ENCODE measurements at places on chromosomes 3 and 15. TPM values are rescaled to one million over a fixed set of nuclear protein-coding genes. Genes with fewer than 3 reads are reported as not detected.

DNA sequence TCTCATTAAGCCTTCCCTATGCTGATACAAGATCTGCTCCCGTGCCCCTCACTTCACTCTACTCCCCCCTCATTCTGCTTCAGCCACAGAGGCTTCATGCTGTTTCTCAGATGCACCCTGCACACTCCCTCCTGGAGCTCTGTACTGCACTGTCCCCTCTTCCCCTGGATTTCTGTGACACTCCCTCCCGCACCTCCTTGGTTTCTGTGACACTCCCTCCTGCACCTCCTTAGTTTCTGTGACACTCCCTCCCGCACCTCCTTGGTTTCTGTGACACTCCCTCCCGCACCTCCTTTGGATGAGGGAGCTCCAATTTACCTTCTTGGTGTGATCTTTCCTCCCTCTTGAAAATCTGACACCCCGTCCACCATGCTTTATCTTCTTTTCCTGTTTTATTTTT is 28.2 kb downstream of the BDH1 start:
- no peak for DNase-seq

GOLGA6D gene
- not detected for polyA plus RNA-seq

DNA sequence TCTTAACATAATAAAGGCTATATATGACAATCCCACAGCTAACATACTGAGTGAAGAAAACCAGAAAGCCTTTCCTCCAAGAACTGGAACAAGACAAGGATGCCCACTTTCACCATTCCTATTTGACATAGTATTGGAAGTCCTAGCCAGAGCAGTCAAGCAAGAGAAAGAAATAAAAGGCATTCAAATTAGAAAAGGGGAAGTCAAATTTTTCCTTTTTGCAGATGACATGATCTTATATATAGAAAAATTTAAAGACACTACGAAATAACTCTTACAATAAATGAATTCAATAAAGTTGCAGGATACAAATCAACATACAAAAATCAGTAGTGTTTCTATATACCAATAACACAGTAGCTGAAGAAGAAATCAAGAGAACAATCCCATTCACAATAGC is 42.2 kb upstream of the CP start:
- DNase-seq, result no peak

TTLL3 gene
- 72.7 TPM for polyA plus RNA-seq

GOLGA8S gene
- not detected for polyA plus RNA-seq

DNA sequence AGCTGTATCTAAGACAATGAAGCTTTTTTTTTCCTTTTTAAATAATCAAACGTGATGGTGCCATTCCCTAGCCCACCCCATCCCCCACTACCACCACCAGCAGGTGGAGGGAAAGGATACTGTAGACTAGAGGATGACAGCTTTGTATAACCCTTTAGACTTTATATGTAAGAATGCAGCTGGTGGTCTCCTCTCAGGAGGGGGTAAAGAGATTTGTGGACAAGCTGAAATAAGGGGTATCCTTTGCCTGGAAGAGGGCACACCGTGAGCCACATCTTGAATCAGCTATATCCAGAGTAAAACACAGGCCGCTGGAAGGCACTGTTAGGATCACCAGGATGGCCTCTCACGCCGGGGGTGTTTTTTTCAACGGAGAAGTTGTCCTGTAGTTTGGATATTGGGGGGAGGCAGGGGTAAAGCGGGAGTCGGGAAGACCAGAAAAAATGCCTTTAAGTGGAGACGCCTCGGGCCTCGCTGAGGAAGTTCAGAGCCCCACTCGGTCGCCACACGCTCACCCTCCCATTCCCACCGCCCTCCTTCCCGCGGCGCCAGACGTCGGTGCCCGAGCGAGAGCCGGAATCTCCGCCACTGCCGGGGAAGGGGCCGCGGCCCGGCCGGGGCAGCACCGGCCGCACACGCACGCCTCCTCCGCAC is 986 bp downstream of the KPNA4 start:
- no peak for DNase-seq

GABRR3 gene
- polyA plus RNA-seq, result not detected

- DNase-seq, result no peak
Observed at GRCh38 chr15:52004806-52005205, 14.2 kb upstream of the MAPK6 start.

NRG4 gene
- polyA plus RNA-seq, result 1.2 TPM

GRCh38 chr15:75313116-75313845 is 22.6 kb upstream of the COMMD4 start:
- DNase-seq, result no peak

DNA sequence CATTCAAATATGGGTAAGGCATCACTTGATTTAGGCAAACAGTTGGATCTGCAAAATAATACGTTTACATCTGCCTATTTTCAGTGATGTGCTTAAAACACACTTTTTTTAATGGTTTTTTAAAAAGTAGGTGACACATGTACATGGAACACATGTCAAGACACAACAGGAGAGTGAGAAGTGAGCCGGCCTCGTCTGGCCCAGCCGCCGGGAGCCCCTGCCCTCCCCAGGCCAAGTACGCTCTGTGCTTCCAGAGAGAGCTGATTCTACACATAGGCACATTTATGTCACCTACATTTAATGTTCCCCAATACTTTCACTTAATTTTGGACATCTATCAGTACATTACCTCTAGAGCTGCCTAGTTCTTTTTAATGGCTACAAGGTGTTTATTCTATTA is 3.8 kb downstream of the TM2D3 start:
- no peak for DNase-seq

GALNT15 gene
- not detected for polyA plus RNA-seq

TGM5 gene
- polyA plus RNA-seq, result not detected

DNA sequence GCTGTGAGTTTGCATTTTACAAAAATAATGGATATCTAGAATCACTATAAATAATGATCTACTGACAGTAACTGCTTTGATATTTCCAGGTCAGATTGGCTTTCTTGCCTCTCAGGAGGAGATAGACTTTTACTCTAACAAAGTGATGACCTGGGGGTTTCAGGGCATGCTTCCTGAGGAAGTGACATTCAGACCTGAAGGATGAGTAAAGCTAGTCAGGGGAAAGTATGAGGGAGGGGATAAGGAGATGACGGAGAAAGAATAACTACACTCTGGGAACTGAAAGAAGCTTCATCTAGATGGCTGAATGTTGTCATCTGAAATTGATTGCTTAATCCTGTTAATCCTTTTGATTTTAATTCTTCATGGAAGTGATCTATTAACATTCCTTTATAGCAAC is 32.2 kb downstream of the ARMC8 start:
- DNase-seq, result no peak

DNA sequence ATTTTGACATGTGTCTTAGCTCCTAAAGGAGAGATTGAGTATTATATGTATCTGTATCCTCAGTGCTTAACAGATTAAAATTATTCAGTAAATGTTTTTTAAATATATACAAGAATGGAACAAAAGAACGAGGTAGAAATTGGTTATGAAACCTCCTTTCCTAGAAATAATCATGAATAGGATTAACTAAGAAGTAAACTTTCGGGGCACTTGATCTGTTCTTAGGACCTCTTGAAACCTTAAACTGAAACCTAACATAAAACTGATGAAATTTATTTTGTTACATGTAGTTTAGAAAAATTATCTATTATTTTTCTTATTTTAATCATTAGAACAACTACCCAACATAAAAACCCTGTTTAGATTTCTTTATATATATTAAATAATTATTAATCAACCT is 311.5 kb downstream of the THSD4 start:
- DNase-seq, result no peak

Measured in K562 (cell line).